ENCODE measurements at places on chromosomes 4 and X.

DNA sequence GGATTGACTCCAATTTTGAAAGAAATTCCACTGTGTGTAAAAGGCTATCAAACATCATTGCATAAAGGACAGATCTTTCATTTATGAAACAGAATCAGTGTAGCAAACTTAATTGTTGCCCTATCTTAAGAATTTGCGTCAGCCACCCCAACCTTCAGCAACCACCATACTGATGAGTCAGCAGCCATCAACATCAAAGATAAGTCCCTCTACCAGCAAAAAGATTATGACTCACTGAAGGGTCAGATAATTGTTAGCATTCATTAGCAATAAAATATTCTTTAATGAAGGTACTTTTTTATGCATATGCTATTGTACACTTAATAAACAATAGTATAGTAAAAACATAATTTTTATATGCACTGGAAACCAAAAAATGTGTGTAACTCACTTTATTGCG is 15.8 kb upstream of the GRSF1 start:
- no peak for DNase-seq

GRCh38 chr4:85407546-85407945 is 67.4 kb upstream of the ARHGAP24 start:
- DNase-seq, result no peak

DNA sequence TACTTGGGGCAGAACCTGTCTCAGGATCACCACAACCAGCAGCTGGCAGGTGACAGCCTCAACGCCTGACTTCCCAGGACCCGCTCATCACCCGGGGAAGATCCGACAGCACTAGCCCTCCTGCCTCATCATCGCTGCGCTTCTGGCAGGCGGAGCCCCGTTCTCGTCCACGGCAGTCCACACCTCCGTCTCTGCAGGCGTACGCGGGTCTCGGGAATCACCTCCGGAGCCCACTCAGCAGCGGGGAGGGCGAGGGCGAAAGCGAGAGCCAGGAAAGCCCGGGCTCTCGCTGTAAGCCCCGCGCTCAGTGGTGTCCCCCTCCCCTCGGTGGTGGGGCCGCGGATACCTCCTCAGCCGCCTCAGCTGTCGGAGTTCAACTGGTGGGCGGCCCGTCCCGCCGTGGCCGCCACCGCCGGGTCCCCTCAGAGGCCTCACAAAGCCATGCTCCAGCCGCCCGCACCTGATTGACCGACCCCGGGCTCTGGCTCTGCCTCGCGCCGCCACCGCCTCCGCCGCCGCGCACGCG is 518 bp upstream of the CNKSR2 start:
- DNase-seq, result peak; percentile 47

GRCh38 chrX:41332408-41333002 is 1.5 kb upstream of the DDX3X start:
- peak; percentile 51 for DNase-seq

DNA sequence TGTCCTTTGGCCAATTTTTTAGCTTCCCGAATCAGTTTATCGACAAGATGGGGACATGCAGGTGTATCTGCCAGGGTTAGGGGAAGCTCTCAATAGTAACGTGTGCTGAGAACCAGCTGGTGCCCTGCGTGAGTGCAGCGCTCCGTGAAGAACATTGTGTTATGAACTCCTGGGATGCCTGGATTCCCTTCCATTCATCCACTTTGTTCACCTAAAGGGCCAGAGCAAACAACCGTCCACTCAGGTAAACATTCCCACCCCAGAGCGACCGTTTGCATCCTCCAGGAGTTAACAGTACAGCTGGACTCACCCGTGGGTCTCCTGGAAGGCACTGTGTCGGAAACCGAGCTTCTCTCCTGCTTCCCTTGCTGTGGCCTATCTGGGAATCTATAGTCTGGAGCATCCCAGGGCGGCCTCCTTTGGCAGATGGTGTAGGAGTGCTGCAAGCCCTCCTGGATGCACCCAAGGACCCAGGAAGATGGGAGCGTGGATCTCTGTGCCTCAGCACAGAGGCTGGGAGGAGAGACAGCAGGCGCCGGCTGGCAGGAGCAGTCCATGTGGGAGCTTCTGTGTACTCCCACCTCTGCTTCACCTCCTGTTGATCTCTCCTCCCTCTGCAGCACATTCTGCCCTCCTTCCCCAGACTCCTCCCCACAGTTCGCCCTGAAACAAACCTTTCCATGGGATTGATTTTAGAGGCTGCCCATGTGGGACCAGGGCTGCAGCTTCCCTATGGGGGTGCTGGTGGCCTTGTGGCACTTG is 62.7 kb downstream of the SHROOM2 start:
- no peak for DNase-seq

DNA sequence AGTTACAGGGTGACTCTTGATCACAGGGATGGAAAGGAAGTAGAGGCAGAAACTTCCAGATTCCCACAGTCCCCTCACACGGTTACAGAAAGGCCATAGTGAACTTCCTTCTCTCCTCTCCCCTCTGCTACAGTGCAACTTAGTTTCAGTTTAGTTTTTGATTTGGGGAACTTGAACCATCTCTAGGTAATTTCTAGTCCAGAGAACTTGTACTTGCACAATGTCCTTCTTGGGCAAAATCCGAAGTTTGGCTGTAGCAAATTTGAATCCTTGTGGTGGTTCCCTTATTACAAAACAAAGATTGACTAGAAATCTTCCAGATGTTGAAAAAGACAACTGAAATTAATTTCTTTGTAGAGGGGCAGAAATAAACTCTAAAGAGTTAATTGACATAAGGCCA is 1.2 kb upstream of the BLTP1 start:
- DNase-seq, result no peak

- DNase-seq, result no peak
These were observed 5.0 kb upstream of the SCML1 start for GRCh38 chrX:17732138-17732783.

GRCh38 chr4:53089936-53090729 is 228.0 kb downstream of the RASL11B start:
- DNase-seq, result no peak
